ENCODE measurements at places on chromosomes 2 and 18.

DNA sequence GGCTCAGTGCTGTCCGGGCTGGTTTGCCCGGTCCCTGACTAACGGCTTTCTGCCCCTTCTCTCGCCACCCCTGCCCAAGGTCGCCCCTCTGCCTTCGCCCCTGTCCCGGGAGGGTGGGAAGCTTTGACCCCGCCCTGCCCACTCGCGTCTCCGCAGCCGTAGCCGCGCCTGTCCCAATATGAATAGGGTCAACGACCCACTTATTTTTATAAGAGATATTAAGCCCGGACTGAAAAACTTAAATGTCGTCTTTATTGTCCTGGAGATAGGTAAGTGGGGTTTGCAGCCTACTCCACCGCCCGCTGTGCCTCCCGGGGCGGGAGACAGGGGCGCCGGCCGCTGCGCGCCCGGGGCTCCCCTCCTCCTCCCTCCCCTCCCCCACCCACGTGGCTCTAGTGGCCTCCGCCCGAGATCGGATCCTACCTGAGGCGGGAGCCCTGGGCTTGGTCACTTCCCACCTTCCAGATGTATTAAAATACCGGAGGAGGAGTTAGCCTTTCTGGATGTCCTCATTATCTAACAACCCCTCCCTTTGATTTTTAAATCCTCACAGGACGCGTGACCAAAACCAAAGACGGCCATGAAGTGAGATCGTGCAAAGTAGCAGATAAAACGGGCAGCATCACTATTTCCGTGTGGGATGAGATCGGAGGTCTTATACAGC, 633 bp downstream of the NABP1 start:
- DNase-seq, result peak; percentile 73

GRCh38 chr2:30382162-30382783, 64.8 kb upstream of the LCLAT1 start:
- no peak for DNase-seq

DNA sequence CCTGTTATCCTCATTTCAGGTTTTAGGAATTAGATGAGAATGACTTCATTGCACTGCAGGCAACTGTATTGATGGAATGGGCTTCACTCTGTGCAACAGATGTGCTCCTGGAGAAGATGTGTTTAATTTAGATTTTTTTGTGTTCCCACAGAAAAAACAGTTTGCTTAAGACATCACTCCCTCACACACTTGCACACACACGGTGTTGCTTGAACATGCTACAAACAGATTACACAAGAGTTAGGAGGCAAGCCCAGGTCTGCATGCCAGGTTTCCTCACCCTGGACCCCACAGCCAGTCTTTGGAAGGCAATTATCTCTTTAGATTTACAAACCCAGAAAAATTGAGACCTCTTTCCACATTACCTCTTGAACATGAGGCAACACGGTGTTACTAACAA, 93.7 kb upstream of the KLHL29 start:
- DNase-seq, result no peak

- no peak for DNase-seq
These were observed 96.7 kb downstream of the SH3BP4 start for GRCh38 chr2:235048549-235048948.

GRCh38 chr2:144579556-144579955, 59.6 kb upstream of the ZEB2 start:
- peak; percentile 35 for DNase-seq

- DNase-seq, result no peak
These were observed 10.9 kb upstream of the GLS start for GRCh38 chr2:190869721-190870120.

DNA sequence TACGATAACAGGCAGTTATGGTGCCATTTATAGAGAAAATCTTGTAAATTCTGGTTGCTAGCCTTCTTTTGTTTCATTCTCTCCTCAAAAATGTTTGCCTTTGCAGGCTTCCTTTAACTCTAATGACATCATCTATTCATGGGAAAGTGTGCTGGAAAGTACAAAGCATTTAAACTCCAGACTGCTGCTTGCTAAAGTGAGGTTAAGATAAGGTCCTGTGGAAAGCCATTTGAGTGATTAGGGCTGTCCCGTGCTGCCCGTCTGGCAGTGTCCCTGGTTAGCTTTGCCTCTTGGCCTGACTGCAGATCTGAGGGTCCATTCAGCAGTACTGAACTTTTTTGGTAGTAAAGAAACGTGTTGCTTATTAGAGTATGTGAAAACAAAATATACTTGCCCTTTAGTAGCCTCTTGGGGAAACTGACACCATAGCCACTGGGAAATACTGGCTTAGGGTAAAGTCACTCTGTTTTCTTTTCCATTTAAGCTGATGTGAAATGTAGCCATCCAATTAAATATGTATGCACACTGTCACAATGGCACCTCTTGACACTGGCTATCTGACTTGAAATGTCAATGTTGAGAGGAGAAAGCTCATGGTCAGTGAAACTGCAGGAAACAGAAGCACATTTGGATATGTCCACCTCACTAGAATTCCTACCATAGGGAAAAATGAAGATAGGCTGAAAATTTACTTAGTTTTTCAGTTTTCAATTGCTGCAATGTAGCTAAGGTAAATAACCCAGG, 321.5 kb downstream of the SLC8A1 start:
- DNase-seq, result no peak

- peak; percentile 51 for DNase-seq
These were observed 140.5 kb downstream of the TPGS2 start for GRCh38 chr18:36688020-36688965.

- no peak for DNase-seq
These were observed 65.7 kb downstream of the MCFD2 start for GRCh38 chr2:46849721-46850556.

GRCh38 chr2:62149708-62150107, 46.2 kb upstream of the B3GNT2 start:
- DNase-seq, result peak; percentile 73

- DNase-seq, result no peak
These were observed 395.5 kb upstream of the HNRNPA3 start for GRCh38 chr2:176817061-176817565.

GRCh38 chr2:14428056-14428455, 204.5 kb upstream of the LRATD1 start:
- no peak for DNase-seq

Measured in NB4 (cell line).